Stimulated activated CD4-positive, alpha-beta T cell treated with anti-CD3 and anti-CD28 coated beads, Interleukin-12 subunit alpha, Interleukin-12 subunit beta, amount 100 ng/mL, for 48 hours (primary cell): ENCODE measurements at places on chromosomes 12 and 14.
A peak's percentile ranks its signal among the peaks of the same experiment; 100 is the strongest.

DNA sequence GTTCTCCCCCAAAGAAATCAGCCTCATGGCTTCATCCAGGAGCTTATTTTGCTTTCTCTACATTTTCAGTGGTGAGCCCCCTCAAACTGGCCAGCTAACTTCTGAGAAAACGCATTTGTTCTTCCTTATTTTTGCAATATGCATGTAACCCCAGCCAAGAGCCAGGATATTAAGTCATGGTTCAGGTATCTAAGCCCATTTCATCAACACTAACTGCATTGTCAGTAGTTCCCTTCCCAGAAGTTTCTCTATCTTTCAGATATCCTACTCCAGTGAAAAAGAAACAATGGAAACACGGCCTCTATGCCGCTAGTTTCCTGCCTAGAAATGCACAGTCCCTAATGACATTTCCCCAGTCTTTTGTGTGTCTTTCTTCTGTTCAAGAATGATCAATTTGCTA lies 102.8 kb upstream of the RASSF8 start:
- DNase-seq, result no peak

GRCh38 chr14:100290607-100291304 lies 15.5 kb downstream of the SLC25A29 start:
- no peak for DNase-seq

- no peak for DNase-seq
Observed at GRCh38 chr12:19302100-19302640, 137.1 kb upstream of the AEBP2 start.

GRCh38 chr12:84290168-84290567 lies 622.4 kb downstream of the SLC6A15 start:
- DNase-seq, result no peak

DNA sequence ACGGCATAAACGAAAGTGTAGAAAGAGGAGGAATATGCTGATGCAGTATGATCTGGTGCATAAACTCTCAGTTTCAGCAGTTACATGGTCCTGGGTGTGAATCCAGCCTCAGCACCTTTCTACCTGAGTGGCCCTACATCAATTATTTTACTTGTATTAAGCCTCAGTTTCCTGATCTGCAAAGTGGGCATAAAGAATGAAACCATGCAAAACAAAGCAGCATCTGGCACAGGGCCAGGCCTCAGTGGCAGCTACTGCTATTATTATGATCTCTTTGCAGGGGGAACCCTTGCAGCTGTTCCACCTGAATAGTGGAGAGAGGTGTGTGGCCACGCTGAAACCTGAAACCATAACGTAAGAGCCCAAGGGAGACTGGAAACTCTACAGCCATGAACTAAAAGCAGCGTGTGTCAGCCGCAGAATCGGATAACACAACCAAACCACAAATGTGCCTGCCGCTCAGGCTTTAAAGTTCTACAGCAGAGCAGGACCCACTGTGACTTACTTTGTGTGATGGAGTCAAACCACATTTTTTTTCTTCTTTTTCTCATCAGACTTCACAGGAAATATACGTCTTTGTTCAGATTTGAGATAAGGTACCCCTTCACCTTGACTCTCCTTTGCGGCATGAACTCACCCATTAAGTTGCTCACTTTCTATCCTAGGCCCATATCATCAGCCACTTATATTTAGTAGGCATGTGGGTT lies 29.2 kb upstream of the FOS start:
- DNase-seq, result peak; percentile 81

- DNase-seq, result no peak
Observed at GRCh38 chr14:92252323-92252722, 70.6 kb upstream of the SLC24A4 start.
